ENCODE measurements at places on chromosomes 7 and 10. TPM values are rescaled to one million over a fixed set of nuclear protein-coding genes. Genes with fewer than 3 reads are reported as not detected.

- no peak for DNase-seq
These were observed 582.2 kb downstream of the SORCS1 start for GRCh38 chr10:106582291-106582690.

- no peak for DNase-seq
These were observed 872.6 kb upstream of the SORCS1 start for GRCh38 chr10:108037061-108037460.

DNA sequence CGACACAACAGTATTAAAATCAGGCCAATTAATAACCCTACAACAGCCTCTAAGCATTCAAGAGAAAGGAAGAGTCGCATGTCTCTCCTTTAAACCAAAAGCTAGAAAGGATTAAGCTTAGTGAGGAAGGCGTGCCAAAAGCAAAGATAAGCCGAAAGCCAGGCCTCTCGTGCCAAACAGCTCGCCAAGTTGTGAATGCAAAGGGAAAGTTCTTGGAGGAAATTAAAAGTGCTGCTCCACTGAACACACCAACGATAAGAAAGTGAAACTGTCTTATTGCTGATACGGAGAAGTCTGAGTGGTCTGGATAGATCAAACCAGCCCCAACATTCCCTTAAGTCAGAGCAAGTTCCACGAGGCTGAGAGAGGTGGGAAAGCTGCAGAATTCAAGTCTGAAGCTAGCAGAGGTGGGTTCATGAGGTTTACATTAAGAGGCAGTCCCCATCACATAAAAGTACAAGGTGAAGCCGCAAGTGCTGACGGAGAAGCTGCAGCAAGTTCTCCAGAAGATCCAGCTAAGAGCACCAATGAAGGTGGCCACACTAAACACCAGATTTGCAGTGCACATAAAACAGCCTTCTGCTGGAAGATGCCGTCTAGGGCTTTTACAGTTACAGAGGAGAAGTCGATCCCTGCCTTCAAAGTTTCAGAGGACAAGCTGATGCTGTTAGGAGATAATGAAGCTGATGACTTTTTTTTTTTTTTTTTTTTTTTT is 194.8 kb downstream of the MAD1L1 start:
- DNase-seq, result no peak

GRCh38 chr10:97144297-97144696 is 41.5 kb downstream of the SLIT1 start:
- DNase-seq, result no peak

DNA sequence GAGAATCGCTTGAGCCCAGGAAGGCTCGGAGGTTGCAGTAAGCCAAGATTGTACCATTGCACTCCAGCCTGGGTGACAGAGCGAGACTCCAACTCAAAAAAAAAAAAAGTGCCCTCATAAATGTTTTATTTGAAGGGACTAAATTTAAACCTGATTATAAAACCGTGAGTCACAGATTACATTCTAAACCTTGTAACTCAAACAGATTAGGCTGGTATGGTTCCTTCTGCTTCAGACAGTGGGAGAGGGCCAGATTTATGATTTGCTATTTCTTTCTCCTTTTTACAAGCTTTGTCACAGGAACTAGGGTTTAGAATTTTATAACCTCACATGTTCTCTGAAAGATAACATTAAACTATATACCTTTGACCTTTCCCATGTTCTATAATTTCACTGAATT is 801.2 kb upstream of the ZWINT start:
- DNase-seq, result no peak

DNA sequence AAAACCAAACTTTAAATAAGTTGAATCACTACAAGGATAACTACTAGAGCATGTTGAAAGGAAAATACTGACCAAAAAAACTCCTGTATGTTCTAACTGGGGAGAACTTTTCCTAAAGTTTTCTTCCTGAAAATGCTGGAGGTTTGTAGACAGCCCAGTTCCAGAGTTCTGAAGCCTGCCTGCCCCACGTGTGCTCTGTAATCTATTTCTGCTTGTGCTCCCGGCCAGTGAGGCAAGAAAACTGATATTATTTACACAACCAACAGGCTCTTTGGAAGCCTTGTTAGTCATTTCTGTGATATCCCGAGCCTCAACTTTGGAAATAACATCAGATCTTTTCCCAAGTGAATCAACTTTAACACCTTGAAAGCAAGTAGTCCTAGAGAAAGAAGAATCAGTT is 46.7 kb downstream of the ZFAND4 start:
- DNase-seq, result no peak

- DNase-seq, result no peak
These were observed 22.2 kb upstream of the SRGN start for GRCh38 chr10:69065406-69066361.

DNA sequence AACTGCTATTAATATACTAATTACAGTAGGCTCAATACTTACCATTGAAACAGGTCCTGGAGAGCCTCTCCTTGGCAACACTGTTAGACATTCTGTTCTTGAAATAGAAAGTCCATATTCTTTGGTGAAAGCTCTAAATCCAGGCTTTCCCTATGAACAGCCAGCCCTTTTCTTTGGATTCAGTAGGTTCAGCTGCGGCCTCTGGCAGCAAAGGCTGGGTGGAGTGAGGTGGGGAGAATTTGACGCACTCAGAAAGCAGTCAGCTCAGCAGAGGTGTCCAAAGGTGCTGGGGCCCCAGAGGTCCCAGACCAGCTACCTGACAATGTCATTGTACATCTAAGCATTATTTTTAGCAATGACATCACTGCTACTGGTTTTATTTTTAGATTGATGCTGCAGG is 146.1 kb downstream of the GRK5 start:
- no peak for DNase-seq

- DNase-seq, result no peak
These were observed 1.2 kb downstream of the TASOR2 start for GRCh38 chr10:5685764-5686240.

DNA sequence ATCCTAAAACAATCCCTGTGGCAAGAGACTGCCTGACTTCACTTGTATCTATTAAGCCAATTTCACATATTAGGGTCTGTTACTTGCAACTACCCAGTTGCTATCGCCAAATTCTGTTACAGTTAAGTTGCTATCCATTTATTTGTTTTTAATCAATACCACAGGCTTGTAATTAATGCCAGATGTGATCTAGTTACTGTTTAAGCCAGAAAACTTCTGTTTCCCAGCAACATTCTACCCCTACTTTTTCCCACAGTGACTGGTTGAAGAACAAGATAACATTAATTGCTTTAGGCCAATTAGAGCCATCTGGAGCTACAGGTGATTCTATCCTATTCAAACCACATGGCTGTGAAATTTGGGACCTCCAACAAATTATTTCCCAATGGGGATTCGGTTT is 131.3 kb downstream of the ALOX5 start:
- no peak for DNase-seq

- DNase-seq, result no peak
These were observed 59.1 kb downstream of the CNTNAP2 start for GRCh38 chr7:146175716-146176115.

- no peak for DNase-seq
These were observed 58.5 kb downstream of the PWWP2B start for GRCh38 chr10:132455441-132455971.

GRCh38 chr7:88321694-88322093 is 15.0 kb upstream of the STEAP4 start:
- no peak for DNase-seq

- DNase-seq, result no peak
These were observed 31.2 kb downstream of the PALD1 start for GRCh38 chr10:70509757-70510147.

DNA sequence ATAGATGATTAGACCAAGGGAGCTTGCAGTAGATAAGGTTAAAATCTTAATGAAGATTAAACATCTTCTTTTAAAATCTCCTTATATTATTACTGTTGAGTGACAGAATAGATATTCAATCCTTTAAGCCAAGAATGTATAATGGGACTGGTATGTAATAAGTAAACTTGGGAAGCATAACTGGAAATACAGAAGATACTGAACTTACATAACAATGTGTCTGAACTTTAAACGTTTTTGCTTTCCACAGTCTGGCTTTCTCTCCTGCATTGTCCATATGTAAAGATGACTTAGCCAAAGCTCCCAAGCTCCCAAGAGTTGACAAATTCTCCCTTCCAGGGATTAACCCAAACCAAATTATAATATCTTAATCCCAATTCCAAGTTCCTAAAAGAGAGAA is 129.8 kb downstream of the KCND2 start:
- no peak for DNase-seq

DNA sequence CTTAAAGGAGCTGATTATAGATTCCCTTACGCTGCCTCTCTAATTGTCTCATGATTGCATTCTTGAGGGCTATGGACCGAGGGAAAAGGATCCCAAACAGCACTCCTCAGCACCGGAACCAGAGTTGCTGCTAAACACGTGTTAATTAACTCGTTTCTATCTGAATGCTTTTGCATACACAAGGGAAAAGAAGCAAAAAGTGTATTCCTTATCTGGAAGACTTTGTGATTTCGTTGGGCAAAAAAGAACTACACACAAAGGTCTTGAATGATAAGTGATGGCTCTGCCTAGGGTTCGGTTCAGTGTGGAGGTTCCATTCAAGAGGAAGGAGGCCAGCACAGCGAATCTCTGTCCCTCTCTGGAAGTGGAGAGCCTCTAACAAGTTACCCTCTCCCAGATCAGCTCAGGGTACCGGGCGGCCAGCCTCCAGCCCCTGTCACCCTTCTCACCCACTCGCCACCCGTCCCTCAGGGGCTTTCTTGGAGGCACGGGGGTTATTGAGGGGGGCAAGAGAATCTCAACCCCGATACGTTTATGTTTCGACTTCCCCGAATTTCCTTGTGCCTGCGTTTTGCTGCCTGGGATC is 515 bp upstream of the SLC4A2 start:
- no peak for DNase-seq

ZFAND4 gene
- 28.3 TPM for total RNA-seq

LDB1 gene
- 112 TPM for total RNA-seq

TMEM72 gene
- total RNA-seq, result not detected

GNB2 gene
- total RNA-seq, result 140 TPM

MEOX2 gene
- not detected for total RNA-seq
